Activated naive CD8-positive, alpha-beta T cell treated with anti-CD3 and anti-CD28 coated beads, Interleukin-2, amount 50 U/mL, for 24 hours (primary cell): ENCODE measurements at places on chromosomes 12 and 14.
A peak's percentile ranks its signal among the peaks of the same experiment; 100 is the strongest.

DNA sequence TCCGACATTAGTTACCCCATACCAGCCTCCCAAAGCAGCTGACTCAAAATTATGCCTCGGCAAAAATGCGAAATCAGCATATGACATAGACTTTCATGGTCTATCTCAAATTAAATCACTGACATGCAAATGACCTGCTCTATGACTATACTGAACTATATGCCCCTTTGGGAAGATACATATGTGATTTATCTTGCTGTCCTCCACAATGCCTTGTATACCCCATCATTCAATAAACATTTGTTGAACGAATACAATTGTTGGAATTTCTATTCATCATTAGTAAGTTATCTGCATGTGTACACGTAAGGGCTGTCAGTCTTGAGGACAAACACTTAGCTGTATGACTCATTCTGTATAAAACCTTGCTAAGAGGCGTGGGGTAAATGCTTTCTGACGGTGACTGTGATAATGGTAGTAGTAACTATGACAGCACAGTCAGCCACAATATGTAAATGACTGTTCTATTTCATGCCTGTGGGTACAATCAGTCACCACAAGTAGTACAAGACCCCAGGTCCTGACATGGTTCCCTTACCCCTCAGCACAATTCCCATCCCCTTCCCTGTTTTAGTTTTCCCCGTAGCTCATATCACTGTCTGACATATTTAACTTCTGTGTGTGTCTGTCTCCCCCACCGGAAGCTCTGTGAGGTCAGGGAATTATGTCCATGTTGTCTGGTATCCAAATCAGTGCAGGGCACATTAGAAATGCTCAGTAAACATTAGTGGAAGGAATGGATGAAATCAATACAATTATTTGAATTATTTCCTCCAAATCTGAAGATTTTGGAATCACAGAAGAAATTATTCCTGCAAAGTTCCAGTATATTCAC lies 42.8 kb downstream of the STXBP6 start:
- no peak for DNase-seq

DNA sequence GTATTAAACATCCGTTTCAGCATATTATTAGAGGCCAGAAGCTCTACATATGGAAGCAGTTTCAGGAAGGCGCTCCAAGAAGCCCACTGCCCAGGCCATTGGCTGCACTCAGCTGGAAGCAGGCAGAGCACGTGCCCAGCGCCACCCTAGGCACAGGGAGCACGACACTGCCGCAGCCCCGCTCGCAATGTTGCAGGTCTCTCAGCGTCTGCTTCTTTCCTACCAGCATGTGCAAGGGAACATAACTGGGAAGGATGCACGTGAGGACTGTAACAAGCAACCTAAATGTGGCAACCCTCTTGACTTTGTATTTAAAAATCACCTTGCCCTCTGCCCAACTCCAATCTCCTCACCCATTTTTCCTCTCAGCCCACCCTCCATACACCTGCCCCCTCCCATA lies 3.5 kb downstream of the TMEM132D start:
- DNase-seq: no peak

- DNase-seq: no peak
Measured at GRCh38 chr14:52014601-52015267, 25.4 kb downstream of the RTRAF start.

DNA sequence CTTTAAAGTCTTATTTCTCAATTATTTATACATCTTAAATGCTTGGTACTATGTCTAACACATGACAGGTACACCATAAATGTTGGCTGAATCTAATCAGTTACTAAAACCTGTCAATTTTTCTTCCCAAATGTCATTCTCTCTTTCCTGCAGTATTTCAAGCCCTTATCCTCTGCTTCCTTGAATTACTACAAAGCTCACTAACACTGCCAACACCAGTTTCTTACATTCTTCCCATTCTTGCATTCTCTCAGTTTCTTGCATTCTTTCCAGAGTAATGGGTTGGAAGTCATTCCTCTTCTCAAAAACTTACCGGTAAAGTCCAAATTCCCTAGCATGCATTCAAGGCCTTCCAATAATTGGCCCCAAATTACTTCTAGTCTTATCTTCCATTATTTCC lies 9.6 kb upstream of the SMARCC2 start:
- no peak for DNase-seq

GRCh38 chr14:55354500-55354899 lies 57.1 kb downstream of the ATG14 start:
- DNase-seq: peak; percentile 49

- no peak for DNase-seq
Measured at GRCh38 chr12:124170760-124171159, 124.1 kb upstream of the RFLNA start.
